Stimulated activated CD4-positive, alpha-beta T cell treated with anti-CD3 and anti-CD28 coated beads, Interleukin-2, amount 100 ng/mL, for 24 hours (primary cell): ENCODE measurements at places on chromosomes 3 and 15.

- no peak for DNase-seq
Measured at GRCh38 chr3:75140904-75141615, 523.1 kb upstream of the FRG2C start.

DNA sequence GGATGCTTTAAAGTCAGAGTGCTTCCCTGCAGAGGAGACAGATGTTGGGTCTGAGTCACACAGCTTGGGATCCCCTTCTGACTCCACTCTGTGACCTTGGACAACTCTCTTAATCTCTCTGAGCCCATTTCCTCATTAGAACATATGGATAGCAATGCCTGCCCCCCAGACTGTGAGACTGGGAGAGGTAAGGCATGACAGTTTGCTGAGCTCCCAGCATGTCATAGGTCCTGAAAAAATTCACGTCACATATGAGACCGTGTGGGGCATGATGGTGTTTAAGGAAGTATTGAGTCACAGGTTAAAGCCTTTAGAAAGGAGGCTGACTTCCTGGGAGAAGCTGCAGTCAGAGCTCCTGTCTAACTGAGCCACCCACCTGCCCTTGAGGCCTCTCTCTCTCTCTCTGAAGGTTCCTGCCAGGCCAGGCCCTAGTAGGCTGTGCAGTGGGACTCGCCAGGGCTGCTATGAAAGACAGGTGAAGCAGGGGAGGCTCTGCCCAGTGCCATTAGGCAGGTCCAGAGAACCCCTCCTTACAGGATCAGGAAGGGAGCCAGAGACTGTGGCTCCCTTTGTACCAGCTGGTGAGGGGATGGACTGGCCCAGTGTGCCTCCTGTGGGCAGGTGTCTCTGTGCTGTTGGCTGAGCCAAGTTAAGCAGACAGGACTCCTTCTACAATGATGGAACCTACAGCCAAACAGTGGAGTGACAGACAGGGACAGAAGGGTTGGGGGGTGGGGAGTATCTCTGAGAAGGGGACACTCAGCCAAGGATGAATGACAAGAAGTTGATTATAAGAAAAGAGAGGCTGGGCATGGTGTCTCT lies 19.5 kb upstream of the DOCK3 start:
- DNase-seq = no peak

GRCh38 chr3:189300345-189300744 lies 128.6 kb downstream of the TPRG1 start:
- no peak for DNase-seq

GRCh38 chr3:47004369-47005211 lies 25.1 kb downstream of the NBEAL2 start:
- DNase-seq = no peak

GRCh38 chr15:68542771-68543164 lies 36.0 kb upstream of the CORO2B start:
- no peak for DNase-seq

- DNase-seq = no peak
Measured at GRCh38 chr15:101698314-101698713, 26.0 kb downstream of the TARS3 start.

DNA sequence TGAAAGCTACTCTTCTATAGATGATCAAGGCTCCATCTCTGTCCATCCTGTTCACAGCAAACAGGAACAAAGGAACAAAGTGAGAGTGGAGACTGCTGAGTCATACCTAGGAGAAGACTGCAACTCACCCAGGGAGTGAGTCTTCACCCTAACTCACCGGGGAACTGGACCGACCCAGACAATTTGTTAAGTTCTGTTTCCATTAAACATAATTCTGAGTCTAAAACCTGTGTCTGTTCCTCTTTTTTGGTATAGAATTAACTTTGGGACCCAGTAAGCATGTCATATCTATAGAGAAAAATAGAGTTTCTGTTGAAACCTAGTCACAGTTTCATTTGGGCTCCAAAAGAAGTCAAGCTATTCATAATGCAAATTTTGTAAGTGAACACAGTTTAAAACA lies 21.6 kb downstream of the CCDC80 start:
- DNase-seq = no peak

- no peak for DNase-seq
Measured at GRCh38 chr15:66773129-66773873, 71.3 kb downstream of the SMAD6 start.

GRCh38 chr15:26891448-26892181 lies 24.8 kb downstream of the GABRA5 start:
- DNase-seq = peak; percentile 73

DNA sequence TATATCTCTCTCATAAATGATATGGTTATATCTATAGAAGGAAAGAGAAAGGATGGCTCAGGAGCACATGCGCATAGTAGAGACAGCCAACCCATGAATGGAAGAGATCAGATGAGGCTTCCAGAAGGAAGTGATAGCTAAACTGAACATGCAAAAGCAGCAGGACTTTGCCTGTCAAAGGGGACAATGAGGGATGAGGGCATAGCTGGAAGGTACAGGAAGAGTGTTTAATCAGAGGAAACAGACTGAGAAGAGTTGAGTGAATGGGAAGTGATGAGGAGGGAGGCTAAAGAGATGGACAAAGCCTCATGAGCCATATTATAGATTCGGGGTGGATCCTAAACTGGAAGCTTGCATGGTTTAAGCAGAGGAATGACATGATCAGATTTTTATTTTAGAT lies 26.5 kb upstream of the VEPH1 start:
- no peak for DNase-seq

GRCh38 chr3:141811348-141811747 lies 48.1 kb downstream of the GRK7 start:
- no peak for DNase-seq

GRCh38 chr3:10445561-10446175 lies 59.7 kb downstream of the ATP2B2 start:
- no peak for DNase-seq

GRCh38 chr3:60101621-60102020 lies 1051.8 kb upstream of the CFAP20DC start:
- DNase-seq = no peak

DNA sequence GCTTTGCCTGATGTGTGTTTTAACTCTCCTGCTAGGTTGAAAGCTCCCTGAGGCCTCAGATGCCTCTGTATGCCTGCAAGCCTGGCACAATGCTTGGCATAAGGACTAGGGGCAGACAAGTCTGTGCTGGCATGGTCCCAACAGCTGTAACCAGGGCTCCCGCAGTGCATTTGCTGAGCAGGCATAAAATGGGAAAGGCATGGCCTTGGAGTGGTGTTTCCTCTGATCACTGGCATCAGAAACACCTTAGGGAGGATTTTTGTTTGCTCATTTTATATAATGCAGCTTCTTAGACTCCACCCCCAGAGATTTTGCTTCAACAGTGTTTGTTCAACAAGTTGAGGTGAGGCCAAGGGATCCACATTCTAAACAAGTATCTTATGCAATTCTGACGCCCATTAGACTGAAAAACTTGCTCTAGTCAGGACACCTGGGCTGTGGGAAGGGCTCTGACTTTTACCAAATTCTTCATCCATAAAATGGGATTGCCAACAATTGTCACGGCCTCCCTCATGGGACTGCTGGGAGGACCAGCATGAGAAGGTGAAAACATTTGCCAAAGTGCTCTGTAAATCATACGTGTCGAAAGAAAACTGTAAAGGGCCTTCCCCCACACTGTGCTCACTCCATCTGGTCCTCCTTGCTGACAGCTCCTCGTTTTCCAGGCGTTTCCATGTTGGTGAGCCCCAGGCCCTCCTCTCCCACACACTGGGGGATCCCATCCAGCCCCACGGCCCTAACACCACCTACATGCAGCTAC lies 43.1 kb downstream of the STARD5 start:
- peak; percentile 12 for DNase-seq

DNA sequence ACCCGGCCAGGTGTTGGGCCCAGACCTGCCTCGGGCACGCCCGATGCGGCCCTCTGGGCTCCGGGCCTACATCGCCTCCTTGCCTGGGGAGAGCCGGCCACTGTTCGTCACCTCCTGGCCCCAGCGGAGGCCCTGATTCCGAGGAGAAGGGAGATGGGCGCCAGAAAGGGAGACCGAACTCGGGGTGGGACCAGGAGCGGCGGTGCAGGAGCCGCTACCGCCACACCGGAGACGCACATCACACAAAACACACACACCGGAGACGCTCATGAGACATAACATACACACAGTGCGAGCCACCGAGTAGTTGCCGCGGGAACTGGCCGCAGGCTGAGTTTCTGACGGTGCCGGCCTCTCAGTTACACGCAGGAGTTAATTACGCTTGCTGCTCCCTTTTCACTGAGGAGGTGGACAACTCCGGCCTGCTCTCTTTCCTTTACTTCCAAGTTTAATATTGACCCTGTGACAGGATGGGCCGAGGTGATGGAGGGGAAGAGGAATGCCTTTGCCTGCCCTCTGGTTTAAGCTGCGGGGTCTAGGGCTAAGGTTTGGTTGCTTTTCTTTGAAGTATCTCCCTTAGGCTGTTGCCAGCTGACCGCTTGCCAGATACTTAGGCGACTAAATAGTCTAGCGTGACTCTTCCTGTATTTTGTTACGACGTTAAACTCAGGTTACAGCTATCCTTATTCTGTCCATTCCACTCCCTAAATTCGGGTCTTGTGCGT lies 570 bp downstream of the PCNP start:
- DNase-seq = peak; percentile 55

DNA sequence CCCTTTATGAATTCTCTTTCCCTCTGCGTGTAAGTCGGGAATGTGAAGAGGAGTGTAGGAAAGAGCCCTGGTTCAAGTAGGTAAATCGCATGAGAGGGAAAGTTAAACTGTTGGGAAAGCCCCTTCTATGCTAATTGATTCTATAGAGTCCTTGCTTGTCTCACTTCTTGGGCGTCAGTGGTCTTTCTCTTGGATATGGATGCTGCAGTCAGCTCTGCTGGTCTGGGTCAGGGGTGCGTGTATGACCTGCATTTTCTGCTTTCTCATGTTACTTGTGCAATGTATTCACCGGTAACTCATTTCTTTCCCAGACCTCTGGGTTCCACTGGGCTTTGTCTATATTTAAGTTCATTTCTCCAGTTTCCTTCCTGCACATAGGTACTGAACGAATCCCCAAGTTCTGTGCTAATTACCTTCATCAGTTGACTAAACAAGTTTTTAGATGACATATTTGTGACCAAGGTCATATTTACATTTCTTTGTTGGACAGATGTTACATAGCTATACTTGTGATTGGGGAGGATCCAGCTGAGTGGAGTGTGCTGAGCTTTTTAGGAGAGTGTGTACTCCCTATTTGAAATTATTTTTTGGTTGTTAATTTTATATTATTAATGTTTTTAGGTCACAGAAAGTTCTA lies 1.4 kb downstream of the SETD5 start:
- peak; percentile 41 for DNase-seq

DNA sequence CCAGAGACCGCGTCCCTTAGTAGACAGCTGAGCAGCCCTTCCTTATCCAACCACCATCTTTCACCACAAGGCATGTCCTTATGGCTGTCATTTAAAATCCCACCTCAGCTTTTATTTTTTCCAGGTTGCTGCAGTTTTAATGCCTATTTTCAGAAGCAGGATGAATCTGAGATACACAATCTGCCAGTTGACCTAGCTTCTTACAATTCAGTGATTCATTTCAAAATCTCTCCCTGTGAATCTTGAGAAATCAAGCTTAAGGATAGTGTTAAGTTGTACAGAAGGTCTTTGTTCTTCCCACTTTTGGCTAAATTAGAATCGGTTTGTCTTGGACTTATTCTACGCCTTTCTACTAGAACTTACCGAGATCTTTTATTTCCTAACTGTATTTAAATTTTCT lies 522.3 kb upstream of the CFAP20DC start:
- DNase-seq = no peak

DNA sequence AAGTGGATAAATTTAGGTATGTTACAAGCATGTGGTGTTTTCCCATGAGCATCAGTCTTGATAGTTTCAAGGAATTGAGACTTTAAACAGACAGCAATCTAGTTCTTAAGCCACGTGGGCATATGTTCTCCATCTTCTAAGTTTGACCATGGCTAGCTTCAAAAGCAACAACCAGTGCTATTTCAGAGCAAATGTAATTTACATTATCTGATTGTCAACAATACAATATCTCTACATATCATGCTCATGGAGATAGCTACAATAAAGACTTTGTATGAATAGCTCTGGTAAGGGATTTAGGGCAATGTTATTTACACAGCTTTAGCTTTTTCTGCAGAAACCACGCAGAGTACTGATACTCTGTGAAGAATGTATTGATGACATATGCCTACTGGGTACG lies 38.8 kb upstream of the PDZRN3 start:
- no peak for DNase-seq

DNA sequence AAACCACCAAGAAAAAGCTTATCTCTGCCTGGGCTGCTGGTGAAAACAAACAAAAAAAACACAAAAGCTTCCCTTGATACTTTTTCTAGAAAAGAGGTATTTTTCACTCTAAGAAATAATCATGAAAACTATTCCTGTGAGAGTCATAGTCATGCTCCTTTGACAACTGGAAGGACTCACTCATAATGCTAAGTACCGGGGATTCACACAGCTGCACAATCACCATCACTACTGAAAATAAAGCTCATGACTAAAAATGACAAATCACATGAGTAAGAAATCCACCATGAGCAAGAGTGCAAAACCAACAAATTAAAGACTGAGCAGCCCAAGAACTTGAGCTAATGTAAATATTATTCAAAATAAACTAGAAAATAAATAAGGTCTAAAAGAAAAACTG lies 10.6 kb upstream of the POU1F1 start:
- DNase-seq = no peak

GRCh38 chr3:58418227-58418626 lies 15.4 kb downstream of the PDHB start:
- no peak for DNase-seq

GRCh38 chr3:111618945-111619344 lies 23.8 kb upstream of the ZBED2 start:
- no peak for DNase-seq

DNA sequence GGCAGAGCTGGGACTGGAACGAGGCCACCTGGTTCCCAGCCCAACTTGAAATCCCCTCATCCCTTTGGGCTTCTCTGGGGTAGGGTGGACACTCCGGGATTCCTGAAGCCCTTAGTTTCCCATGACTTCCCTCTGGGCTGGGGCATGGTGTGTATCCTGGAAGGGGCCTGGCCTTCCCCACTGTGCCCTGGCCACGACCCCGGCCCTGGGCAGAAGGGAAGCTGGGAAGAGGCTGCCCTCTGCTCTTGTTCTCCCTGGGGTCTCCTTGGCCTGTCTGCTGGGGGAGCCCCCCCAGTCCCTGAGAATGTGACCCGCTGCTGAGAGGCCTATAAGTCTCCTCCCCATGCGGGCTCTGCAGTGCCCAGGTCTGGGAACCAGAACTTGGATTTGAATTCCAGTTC lies 104.9 kb downstream of the LINGO1 start:
- no peak for DNase-seq

GRCh38 chr3:159894386-159894785 lies 94.2 kb upstream of the IL12A start:
- DNase-seq = no peak
